Fibroblast of skin of abdomen (primary cell): ENCODE measurements at places on chromosomes 16 and 17.

GRCh38 chr17:82871056-82871775 lies 31.4 kb upstream of the ZNF750 start:
- no peak for DNase-seq

DNA sequence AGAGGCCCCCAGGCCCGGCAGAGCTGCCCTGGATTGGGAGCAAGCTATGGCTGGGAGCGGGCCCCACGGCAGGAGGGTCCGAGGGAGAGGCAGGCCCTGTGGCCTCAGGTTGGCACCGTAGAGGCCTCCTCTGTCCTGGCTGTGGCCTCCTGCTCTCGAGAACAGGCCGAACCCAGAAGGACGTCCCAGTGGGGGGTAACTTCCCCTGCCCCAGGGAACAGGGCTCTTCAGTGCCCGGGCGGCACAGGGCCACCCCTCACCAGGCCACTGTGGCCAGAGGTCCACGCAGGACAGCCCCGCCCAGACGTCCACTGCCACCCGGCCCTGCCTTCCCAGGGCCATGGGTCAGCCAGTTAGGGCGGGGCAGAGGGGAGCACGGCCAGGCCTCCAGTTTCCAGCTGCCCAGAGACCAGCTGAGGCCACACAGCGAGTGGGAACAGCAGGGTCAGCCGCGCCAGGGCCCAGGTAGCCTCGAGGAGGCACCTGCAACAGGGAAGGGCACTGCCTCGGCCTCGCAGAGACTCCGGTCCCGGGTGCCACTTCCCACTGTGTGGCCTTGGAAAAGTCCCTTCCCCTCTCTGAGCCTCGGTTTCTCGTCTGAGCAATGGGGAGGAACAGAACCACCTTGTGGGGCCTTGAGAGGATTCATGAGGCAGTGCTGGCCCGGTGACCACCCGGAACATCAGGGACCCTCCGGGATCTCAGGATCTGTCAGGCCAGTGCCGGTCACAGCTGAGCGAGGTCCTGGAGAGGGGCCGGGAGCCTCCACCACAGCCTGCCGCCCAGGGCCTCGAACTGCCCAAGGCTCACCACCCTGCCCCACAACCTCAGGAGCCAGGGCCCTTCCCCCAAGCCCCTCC lies 32.0 kb downstream of the ZNF469 start:
- DNase-seq = no peak

DNA sequence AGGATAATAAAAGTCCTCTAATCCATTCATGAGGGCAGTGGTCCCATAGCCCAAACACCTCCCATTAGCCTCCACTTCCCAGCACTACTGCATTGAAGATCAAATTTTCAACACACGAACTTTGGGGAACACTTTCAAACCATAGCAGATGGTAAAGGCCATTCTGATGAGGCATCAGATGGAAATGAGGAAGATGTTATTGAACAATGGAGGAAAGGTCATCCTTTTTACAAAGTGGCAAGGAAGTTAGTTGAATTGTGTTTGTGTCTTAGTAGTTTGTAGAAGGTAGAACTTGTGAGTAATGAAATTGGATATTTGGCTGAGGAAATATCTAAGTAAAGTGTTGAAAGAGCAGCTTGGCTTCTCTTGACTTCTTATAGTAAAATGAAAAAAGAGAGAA lies 93.3 kb upstream of the NLRP1 start:
- no peak for DNase-seq

DNA sequence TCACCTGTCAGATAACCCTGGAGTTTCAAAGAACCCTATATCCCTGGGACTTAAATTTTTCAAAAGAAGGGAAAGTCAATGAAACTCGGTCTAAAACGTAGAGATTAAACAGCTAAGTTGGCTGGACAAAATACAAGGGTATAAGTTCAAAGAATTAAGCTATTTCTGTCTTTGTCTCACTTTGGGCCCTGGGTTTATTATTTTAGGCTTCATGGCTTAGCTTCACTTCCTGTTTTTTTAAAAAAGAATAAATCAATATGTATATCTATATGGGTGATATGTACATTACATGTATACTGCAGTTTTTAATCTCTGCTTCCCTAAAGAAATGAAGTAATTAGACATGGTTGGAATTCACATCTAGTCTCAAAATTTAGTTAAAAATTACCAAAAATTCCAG lies 132.3 kb downstream of the TRIM37 start:
- DNase-seq = no peak

GRCh38 chr17:30173649-30174048 lies 57.0 kb downstream of the NSRP1 start:
- DNase-seq = no peak

- DNase-seq = no peak
Measured at GRCh38 chr17:17304521-17304985, 1.4 kb downstream of the NT5M start.

DNA sequence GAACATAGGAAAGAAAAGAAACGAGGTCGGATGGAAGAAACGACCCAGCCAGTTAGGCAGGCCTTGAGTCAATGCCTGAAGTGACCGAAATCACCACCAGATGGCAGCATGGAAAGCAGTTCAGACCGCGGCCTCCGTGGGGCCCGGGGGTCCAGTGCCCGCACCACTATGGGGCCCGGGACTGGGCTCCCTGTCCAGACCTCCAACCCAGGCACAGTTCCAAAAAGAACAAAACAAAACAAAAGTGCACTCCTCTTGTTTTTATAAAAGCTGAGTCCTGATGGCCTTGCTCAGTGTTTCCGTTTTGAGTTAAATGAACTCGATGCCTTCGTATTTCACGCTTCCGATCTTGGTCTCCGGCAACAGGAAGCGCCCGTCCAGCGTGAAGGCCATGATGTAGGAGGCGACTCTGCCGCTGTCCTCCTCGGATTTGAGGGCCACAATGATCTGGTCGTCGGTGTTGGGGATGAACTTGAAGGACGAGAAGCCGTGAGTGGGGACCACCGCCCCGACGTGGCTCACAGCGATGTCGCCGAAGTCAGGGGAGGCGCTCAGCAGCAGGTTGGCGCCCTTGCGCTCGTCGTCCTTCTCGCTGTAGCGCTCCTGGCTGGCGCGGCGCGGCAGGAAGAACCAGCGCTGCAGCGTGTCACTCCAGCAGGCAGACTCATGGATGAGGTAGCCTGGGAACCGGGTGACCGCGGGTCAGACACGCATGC lies 13.7 kb upstream of the LGALS3BP start:
- peak; percentile 24 for DNase-seq

DNA sequence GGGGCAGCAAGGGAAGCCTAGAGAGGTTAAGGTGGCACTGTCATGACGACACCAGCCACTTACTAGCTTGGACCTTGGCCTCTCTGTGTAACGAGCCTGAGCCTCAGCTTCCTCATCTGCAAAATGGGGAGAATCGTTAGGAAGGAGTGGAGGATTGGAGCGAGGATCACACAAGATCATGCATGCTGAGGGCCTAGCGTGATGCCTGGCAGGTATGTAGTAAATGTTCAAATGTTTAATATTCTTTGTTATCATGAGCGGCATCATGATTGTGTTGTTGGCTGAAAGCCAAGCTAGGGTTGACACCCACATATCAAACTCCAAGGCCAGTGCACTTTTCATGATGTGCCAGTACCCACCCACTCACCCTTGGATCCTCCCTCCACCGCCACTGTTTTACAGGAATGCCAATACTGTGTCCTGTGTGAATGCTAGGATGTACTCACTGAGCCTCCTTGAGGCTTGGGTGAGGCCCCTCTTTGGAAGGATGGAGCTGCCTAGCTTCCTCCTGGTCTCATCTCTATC lies 192.5 kb downstream of the MSI2 start:
- no peak for DNase-seq

- DNase-seq = no peak
Measured at GRCh38 chr16:73265124-73265837, 217.4 kb upstream of the ZFHX3 start.

DNA sequence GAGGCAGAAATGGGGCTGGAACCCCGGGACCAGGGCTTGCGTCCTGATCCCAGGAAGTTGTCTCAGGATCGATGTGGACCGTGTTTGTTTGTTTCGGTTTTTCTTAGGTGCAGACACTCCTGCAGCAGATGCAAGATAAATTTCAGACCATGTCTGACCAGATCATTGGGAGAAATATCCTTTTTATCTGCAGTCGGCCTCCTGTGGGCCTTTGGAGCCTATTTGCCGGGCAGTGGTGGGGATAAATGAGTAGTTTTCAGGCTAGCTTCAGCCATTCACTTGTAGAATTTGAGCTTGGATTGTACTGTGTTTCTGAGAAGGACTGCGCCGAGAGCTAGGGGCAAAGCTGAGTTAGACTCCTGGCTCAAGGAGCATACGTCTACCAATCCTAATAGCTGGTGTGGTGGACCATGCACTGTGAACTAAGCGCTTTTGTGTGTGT lies 816 bp downstream of the HSBP1 start:
- no peak for DNase-seq

DNA sequence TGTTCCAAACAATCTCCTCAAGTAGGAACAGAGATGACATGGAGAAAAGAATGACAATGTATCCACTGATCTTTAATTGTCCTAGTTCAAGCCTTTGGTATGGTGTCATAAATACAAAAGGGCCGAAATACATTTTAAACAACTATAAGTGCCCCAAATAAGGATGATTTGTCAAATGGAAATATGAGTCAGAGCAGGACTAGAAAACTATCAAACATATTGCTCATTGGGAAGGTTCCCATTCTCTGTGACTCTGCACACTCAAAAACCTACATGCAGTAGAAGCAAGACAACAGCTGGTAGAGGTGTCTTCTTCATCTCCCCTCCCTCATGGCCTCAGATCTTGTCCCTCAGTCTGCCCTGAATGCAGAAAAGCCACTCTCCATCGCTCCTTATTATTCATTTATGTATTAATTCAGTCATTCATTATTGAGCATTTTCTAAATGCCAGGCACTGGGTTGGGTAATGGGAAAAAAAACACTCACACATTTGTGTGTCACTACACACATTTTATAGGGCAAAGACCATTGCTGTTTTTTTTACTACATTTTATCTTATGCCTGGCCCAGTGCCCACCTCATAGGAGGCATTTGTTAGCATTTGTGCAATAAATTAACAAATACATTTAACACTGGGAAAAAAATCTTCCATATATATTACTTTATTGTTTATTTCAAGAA lies 10.1 kb downstream of the CA10 start:
- DNase-seq = no peak

- no peak for DNase-seq
Measured at GRCh38 chr17:5035315-5035714, at the start of gene SLC52A1. Gene SLC52A1 (minus strand): TSS chr17:5035426. CDS start chr17:5034606, 820 bp downstream.

DNA sequence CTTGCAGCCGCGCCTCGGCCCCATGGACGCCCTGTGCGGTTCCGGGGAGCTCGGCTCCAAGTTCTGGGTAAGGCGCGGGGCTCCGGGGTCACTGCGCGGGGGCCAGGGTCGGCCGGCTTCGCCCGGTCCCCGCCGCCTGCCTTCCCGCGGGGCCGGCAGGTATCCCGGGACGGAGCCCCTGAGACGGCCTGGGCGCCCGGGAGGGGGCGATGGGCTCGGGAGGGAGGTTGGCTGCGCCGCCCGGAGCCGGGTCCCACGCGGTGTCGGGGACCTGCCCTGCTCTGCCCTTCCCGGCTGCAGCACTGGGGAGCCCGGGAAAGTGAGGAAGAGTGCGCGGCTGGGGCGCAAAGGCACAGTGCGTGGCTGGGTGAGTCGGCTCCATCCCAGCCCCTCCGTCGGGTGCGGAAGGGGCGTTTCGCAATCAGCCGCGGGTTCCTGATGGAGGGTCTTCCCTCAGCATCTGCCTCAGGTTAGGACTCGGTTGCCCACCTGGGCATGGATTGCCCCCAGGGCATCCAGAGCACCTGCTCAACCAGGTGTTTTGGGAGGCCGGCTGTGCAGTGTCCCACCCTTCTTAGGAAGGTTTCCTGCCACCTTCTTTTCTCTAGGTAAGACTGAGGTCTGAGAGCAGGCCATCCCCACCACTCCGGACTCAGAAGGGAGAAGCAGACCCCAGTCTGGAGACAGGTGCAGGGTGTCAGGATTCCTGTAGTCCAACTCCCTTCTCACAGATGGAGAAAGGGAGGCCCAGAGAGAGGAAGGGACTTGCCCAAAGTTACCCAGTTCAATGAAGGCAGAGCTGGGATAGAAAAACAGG lies 442 bp downstream of the ABCC3 start:
- DNase-seq = no peak

- no peak for DNase-seq
Measured at GRCh38 chr16:69829338-69829737, 67.2 kb downstream of the WWP2 start.

DNA sequence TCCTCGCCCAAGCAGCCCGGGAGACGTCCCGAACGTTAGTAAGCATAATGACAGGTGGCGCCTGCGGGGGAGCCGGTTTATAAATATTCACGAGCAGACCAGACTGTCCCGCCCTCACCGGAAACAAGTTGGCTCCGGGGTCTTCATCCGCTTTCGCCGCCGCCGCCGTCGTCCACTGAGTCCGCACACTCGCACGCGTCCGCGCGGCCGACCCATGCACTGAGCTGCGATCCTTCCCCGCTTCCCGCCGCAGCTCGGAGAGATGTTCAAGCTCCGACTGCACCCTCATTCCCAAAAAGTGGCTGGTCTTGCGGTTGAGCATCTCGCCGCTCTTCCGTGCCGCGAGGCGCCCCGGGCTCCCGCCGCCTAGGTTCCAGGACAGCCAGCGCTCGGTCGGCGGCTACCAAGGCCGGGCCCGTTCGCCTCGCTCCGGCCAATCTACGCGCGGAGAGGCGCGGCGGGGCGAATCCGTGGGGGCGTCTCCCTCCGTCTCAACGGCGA lies 385 bp downstream of the CFAP119 start:
- peak; percentile 23 for DNase-seq

DNA sequence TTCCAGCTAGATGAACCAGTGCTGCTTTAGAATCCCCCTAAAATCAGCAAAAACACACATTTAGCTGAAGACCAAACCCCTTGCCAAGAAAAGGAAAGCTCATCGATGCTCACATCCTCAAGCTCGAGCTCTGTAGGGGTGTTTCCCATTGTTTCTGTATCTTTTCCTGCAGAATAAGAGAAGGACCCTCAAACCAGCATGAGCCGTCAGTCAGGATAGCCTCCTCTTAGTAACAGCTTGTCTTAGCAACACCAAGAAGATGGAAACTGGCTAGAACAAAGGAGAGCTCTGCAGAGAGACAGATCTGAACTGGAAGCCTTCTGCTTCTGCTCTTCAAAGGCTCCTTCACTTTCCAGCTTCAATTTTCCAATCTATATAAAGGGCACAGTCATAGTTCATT lies 32.0 kb downstream of the VAT1L start:
- DNase-seq = no peak

GRCh38 chr17:41629826-41630670 lies 5.7 kb upstream of the KRT17 start:
- DNase-seq = no peak

- no peak for DNase-seq
Measured at GRCh38 chr16:47861999-47862398, 293.8 kb downstream of the ABCC12 start.

DNA sequence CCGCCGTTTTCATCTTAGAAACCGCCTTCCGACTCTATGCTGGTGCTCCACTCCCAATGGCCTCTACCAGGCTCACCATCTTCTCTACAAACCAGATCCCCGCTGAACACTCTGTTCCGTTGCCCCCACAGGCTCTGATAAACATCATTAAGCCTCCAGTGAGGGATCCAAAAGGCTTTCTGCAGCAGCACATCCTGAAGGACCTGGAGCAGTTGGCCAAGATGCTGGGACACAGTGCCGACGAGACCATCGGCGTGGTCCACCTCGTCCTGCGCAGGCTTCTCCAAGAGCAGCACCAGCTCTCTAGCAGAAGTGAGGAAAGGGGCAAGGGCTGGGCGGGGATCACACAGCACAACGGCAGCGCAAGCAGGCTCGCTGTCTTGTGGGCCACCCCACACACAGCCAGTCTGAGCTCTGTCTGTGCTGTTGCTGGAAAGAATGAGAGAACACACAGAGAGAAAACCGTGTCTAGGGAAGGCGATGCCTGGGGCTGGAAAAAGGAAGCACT lies 33.5 kb upstream of the ENDOV start:
- no peak for DNase-seq

- no peak for DNase-seq
Measured at GRCh38 chr17:79005063-79005861, 4.3 kb downstream of the CANT1 start.
